AG09309 (cell line): ENCODE measurements at places on chromosomes 6 and 20.
A peak's percentile ranks its signal among the peaks of the same experiment; 100 is the strongest.

- no peak for DNase-seq
These were observed 80.5 kb upstream of the CNR1 start for GRCh38 chr6:88246654-88247053.

DNA sequence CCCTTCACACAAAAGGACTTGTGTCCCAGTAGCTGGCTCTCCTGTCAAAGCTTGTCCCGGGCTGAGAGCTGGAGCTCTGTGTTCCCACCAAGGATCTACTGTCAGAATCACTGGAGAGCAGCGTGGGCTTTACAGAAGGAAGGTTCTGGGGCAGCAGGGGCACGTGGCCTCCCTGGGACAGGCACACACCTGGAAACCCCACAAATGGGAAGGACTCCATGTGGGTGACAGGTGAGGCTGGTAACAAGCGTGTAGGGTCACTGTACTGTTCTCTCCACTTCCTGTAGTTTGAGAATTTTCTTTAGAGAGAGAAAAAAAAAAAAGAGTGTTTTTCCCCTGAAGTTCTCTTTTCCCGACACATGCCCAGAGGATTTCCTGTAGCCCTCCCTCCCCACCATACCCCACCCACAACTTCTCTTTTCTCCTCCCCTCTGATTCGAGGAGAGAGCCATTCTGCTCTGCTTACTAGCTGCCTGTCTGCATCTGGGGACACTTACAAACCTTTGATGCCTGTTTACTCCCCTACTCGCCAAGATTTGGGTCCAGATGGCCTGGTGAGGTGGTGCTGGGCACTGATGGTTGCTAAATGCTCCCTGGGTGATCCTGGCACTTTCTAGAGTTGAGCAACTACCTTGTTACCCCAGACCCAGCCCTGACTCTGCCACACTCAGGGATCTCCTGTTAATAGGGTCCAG lies 84.1 kb upstream of the SIRPA start:
- no peak for DNase-seq

- DNase-seq = no peak
These were observed 59.2 kb upstream of the DUSP22 start for GRCh38 chr6:232982-233640.

DNA sequence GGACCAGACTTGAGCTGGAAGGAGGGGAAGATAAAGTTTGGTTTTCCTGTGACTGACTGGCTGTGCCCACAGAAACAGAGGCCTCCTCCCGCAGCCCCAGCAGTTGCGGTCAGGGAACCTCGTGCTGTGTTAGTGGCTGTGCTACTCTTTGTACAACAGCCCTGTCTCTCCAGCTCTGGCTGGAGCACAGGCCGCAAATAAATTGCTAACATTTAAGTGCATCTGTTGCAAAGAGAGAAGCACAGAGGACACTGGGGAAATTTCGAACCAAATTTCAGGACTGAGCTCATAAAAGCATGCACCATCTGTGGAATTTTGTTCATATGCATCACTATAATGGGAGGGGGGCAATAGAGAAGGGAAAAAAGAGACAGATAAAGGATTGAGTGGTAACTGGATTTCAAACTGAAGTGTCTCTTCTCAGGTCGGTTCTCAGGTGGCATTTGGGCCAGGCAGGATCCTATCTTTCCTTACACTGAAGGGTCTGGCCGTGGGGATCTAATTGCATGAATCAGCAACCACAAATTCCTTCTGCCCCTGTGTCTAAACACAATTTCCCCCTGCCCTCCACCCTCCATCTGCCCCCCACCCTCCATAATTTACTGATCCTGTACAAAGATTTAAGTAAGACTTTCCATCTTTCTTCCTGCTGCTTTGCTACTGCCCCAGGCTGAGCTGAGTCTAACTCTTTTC lies 88.9 kb upstream of the ATXN1 start:
- no peak for DNase-seq

DNA sequence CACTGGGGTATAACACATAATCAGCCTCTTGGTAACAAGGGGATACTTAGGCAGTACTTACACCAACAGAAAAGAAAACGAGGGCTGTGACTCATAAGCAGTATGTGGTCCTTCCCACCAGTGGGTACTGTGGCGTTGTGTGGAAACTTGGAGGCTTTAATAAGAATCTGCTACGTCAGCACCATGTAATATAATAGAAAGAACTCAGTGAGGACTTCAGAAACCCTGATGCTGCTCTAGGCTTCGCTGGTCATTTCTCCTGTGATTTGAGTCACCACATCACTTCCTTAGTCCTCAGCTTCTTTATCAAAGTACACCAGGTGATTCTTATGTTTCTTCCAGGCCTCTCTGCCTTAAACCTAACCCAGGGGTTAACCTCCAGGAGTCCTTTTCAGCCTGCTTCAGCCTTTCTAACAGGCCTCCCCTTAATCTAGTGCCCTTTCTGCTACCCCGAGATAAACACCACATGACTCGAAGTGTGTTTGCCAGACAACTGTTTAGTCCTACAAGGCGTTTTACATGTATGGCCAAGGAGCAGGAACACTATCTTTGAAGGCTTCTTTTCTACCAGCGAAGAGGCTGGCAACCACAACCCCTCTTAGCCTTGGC lies 68.5 kb downstream of the FYN start:
- DNase-seq = peak; percentile 75

DNA sequence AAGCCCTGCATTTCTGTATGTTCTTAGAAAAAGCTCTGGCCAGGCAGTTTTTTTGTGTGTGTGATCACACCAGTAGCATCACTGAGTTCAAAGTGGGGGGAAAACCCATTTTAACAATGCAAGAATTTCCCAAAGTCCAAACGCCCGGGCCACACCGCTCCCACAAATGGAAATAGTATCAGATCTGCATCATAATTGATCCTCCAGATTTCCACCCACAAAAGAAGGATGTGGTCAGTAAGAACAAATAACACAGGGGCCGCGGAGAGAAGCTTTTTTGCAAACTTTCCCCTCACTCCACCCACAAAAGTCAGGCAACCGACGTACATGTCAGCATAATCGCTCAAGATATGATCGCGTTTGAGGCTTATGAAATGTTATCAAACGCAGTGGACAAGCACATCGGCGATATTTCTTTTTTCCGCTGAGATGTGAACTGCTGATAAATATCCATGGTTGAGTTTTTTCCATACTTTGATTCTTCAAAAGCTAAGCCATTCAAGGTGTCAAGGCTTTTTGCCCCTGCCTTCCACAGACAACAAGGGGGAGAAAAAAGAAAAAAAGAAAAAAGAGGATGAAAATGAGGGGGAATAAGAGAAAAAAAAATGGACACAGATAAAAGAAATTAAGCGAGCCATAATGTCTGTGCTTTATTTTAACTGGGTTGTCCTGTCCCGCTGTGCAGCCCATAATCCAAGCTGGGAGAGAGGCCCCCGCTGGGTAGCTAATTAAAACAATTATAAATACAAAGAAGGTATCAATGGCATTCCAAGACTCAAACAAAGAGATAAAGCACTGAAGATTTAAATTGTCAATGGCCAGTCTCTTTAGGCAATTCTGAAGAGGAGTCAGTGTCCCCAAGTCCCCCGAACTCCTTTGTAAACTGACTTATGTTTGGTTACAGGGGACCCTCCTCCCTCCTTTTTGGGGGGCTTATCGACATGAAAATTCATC lies 143.5 kb downstream of the ZFP64 start:
- DNase-seq = no peak

DNA sequence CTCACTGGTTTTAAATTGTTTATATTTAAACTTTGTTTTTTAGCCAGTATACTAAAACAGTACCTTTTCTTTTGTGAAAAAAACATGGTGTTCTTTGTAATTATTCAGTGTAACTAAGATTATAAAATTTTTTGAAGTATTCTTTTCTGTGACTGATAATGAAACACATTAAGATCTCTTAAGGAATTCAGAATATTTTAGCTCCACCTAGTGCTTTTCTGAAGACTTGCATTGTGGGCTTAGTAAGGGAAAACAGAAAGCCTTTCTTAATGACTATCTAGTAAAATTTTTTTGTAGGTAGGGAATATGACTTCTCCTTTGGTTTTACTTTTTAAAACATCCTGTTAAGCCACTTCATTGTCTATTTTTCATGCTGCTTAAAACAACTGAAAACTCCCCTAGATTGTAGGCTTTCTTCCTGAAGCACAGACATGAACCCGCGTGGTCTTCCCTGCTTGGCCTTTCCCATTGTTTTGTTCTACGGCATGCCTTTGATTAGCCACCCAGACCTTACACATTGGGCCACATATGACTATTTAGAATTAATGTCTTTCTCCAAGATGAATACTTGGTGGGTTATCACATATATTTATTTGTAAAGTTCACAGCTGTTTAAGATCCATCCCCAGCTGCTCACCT lies 72.1 kb downstream of the AFDN start:
- DNase-seq = peak; percentile 17
